Activated CD4-positive, alpha-beta T cell treated with anti-CD3 and anti-CD28 coated beads, Interleukin-2, amount 50 U/mL, for 24 hours (primary cell): ENCODE measurements at places on chromosomes 16 and 17.

DNA sequence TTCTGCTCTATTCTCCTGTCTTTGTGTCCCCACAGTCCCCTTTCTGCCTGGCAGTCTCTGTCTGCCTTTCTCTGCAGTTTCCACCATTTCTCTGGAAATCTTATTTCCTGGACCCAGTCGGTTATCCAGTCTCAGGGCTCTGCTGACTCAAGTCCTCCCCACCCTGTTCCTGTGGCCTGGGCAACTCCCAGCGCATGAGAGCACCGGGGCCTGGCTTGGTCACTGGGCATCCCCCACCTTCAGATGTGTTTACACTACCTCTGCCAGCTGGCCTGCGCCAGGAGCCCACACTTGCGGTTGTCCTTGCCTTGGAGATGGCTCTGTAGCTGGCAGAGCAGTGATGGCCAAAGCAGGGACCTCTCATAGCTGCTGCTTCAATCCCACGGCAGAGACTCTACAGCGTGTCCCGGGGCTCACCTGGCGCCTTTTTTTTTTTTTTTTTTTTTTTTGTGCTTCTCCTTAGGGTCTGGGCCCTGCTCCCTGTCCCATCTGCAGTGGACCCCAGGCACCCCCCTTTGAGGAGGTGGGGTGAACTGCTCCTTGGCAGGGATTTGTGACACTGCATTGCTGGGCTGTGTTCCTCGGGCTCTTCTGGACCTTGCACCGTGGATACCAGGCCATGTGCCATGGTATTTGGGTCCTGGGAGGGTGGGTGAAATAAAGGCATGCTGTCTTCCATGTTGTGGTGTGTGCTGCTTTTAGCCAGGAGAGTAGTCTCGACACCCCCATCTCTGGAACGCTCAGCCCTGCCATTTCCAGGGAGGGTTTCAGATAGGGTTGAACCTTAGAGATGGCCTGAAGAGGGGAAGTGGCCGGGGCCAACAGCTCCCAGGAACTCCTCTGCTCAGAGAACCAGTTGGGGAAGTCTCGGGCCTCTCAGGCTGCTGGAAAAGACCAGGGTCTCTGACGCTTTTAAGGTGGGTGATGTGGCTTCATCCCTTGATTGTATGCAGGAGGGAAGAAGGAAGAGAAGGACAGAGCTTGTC is 17.5 kb downstream of the GUCY2D start:
- DNase-seq: no peak

DNA sequence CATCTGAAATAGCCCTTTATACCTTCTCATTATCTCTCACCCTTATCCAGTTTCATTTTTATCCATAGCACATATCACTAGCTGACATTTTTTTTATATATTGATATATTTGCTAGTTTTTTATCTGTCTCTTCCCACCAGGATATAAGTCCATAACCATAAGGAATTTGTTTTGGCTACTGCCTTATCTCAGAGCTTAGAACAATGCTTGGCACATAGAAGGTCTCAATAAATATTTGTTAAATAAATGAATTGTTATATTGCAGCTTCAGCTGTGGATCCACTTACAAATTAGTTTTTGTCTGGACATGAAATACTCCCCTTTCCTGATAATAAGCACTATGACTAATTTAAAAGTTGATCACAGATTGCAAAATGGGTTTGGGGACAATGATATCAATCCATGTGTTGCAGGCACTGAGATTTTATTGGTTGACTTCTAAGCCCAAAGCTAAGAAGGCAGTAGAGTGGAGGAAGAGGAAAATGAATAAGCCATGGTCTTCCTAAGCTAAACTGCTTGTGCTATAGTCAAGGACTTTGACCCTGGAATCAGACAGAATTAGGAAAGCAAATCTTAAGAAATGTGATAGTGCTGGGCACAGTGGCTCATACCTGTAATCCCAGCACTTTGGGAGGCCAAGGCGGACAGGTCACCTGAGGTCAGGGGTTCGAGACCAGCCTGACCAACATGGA is 31.9 kb upstream of the YPEL2 start:
- DNase-seq: no peak

- DNase-seq: no peak
Observed at GRCh38 chr16:82248677-82249076, 78.7 kb upstream of the MPHOSPH6 start.

DNA sequence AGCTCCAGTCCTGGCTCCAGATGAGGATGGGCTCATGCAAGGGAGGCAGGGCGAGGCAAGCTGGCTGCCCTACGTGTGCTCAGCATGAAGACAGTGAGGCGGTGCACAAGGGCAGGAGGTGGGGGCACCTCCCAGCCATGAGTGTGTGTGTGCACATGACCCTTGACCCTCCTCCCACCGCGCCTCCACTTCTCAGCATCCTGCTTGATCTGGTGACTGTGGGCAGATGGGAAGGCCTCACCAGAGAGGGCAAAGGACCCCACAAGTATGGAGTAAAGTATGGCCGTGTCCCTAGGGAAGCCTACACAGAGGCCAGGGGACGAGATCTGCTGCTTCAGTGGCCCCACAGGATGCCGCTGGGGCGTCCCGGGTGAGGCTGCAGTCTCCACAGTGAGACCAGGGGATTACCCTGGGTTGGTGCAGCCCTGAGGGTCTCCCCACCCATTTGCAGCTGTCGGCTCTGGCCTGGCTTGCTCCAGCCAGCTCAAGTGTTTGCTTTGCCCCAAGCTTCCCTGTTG is 7.9 kb upstream of the RNF222 start:
- DNase-seq: no peak

DNA sequence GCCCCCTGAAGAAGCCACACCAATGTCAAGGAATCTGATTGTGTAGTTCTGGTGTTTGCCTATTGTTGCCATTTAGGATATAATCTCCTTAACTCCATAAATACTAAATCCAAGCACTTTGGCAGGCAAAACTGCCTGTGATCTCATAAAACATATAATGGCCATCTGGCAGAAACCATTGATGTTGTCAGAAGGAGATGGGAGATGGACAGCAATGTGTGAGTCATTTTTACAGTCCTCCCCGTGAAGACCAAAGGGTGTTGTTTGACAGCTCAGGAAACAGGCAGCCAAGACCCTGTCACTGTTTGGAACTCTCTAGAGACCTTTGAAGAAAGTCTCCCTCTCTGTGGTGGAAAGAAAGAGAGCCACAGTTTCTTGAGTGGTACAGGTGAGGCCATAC is 454.1 kb downstream of the HS3ST3B1 start:
- no peak for DNase-seq

- no peak for DNase-seq
Observed at GRCh38 chr17:60284709-60285108, 107.2 kb downstream of the USP32 start.

DNA sequence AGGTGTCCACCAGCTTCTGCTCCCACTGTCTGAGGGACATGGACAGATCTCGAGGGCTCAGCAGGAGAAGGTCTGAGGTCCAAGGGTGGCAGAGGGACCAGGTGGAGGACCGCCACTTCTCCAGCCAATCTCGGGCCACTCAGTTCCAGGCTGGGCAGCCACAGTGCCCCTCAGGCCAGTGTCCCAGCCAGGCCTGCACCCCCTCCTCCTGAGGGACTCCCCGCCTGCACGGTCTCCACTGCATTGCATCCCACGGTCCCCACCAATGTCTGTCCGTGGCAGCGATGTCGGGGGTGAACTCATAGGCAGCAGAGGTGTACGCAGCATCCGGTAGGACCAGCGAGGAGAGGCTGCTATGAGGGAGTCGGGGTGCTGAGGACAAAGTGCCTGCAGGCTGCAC is 64.2 kb upstream of the DOC2B start:
- no peak for DNase-seq

- DNase-seq: peak; percentile 11
Observed at GRCh38 chr17:30290696-30291542, 825 bp downstream of the BLMH start.

DNA sequence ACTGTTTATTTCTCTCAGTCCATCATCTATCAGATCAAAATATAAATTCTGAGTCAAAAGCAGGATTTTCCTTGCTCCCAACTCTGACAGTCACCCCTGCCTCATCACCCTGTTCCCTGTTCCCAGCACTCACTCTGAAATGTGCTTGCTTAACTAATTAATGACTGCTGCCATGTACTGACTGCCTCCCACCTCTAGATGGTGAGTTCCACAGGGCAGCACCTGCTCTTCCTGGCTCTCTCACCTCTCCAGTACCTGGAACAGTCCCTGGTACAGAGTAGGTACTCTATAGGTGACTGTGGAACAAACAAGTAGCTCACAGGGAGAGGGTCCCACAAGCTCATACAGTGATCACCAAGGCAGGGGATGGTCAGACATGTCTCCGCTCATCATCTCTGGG is 114.3 kb upstream of the C16orf82 start:
- no peak for DNase-seq

GRCh38 chr17:81431545-81432482 is 36.6 kb downstream of the BAHCC1 start:
- no peak for DNase-seq

DNA sequence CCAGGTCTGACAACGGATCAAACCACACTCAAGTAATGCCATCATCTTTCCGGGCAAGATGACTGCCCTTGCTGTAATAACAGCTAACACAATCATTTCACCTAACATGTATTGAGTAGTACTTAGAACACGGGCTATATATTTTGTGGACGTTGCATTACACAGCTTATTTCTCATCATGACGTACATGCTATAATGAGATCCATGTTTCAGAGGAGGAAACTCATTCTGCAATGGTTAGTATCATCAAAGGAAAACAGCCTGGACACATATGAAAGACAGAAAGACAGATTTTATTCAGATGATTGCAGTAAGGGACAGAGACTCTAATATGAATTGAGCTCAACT is 446.7 kb downstream of the HS3ST3B1 start:
- DNase-seq: no peak
